ENCODE measurements at places on chromosomes 7 and 10.

DNA sequence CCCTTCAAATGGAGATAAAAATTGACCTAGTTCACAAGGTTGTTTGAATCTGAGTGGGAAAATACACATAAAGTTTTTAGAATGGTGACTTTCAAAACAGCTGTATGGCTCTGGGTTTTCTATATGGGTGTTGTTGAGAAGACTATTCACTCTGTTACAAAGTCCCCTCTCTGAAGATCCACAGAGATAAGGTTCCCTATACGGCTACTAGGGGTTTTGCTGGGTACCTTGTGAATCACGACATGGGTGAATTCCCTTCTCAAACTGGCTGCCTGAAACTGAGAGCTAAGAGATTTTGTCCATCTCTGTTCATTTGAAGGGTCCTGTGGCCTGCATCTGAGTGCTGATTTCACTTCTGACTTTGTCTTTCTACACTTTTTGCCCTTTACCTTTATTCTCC, 11.8 kb upstream of the SLC13A1 start:
- DNase-seq, result no peak

DNA sequence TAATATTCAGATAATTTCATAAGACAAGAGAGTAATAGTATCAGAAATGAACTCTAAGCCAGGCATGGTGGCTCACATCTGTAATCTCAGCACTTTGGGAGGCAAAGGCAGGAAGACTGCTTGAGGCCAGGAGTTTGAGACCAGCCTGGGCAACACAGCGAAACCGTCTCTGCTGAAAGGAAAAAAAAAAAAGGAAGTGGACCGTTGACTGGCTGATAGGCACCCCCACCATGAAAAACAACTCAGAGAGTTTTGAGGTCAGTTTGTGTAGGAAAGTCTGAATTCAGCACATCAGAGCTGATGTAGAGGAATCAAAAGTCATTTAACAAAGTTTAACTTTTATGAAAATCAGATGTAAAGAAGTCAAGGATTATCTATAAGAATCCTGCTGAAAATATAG, 63.2 kb upstream of the AMPH start:
- no peak for DNase-seq

- no peak for DNase-seq
These were observed 29.4 kb upstream of the SGMS1 start for GRCh38 chr10:50653142-50653541.

- no peak for DNase-seq
These were observed 82.7 kb downstream of the NOC3L start for GRCh38 chr10:94279835-94280709.

GRCh38 chr7:36439624-36440023, 50.0 kb downstream of the ANLN start:
- DNase-seq, result no peak

GRCh38 chr10:14761372-14761771, 13.3 kb downstream of the FAM107B start:
- DNase-seq, result no peak

DNA sequence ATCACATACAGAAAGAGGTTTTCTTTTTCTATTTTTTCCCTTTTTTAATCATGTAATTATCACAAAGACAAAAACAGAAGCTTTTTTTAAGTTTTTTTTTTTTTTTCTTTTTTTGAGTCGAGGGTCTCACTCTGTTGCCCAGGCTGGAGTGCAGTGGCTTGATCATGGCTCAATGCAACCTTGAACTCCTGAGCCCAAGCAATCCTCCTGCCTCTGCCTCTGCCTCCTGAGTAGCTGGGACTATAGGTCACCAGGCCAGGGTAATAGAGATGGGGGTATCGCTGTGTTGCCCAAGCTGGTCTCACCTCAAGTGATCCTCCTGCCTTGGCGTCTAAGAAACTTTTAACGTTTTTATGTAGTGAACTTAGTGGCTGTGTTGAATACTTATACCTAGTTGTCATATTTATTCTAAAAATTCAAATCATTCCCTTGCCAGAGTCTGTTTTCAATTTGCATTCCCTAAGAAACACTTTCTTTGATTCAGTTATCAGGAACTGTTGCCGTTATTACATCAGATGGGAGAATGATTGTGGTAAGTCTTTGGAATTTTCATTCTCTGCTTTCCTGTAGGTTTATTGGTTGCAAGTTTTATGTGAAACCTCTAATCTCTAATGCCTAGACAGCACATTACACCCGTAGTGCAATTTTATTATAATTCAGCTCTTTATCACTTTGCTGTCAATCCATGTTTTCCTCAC, 1.3 kb downstream of the LSM8 start:
- no peak for DNase-seq

DNA sequence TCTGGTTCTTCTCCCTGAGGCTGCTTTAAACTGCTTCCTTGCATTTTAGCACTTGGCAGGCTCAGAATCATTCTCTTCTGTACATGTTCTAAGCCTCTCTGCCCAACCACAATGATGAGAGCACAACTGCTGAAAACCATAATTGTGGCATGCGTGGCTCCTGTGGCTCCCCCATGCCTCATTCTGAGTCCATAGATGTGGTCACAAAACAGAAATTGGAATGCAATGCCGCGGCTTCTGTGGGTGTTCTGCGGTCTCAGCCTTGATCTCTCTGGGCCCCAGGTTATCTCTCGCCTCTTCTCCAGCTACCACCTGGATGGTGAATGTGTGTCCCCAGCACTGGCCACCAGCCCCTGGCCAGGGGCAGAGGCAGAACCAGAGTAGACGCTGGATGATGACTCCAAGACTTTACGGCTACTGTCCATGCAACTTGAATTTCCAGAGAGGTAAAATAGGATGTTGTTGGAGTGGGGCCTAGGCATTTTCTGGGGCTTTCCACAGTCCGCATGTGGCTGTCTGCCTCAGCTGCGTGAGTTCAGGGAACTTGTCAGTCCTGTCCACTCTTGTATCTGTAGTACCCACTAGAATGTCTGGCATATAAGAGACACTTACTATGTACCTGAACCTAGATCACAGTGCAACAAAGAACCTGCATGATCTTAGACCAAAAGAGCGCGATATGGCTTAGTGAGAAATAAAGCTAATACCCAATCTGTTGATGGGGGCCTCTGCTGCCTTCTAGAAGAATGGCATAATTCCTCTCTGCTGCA, 52.4 kb upstream of the ADRB1 start:
- no peak for DNase-seq
